ENCODE measurements at places on chromosomes 1 and 21. TPM values are rescaled to one million over a fixed set of nuclear protein-coding genes. Genes with fewer than 3 reads are reported as not detected.
A peak's percentile ranks its signal among the peaks of the same experiment; 100 is the strongest.

Gene TFF1
- total RNA-seq = not detected

Gene DUSP10
- total RNA-seq = 7.8 TPM

DNA sequence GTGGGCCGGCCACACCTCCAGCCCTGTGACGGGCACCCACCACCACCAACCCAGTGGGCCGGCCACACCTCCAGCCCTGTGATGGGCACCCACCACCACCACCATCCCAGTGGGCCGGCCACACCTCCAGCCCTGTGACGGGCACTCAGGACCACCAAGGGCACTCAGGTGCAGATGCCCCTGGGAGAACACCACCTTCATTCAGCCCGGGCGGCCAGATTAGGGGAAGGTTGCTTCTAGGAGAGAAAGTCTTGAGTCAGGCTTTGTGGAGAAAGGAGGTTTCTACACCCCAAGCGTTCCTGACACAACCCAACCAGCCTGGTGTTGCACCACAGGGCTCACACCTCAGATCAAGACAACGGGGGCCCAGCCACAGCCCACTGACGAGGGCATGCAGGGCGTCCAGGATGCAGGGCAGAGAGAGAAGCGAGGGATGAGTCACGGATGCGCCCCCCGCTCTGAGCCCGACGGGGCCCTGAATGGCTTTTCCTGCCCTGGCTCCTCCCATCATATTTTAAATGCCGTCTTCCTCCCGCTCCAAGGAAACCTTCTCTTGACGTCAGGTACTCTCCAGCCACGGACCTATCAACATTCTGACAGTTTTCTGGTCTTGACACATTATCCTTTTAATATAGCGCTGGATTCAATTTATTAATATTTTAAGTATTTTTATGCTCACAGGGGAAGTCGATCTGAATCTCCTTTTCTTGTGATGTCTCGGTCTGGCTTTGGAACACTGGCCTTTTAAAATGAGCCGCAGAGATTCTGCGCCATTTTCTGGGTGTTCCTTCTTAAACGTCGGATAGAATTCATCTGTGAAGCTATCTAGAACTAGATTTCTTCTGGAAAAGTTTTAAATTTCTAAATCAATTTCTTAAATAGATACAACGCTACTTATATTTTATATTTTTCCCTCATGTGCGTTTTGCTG lies 631 bp upstream of the SPATC1L start:
- peak overlapping the region; percentile 30 for H3K4me3 ChIP-seq
- DNase-seq = peak; percentile 89
- peaks cover 28% of the 10 kb centered on the region for H3K4me1 ChIP-seq
- no peaks in the 10 kb centered on the region for H3K27me3 ChIP-seq
- H3K27ac ChIP-seq = peak overlapping the region; percentile 41

DNA sequence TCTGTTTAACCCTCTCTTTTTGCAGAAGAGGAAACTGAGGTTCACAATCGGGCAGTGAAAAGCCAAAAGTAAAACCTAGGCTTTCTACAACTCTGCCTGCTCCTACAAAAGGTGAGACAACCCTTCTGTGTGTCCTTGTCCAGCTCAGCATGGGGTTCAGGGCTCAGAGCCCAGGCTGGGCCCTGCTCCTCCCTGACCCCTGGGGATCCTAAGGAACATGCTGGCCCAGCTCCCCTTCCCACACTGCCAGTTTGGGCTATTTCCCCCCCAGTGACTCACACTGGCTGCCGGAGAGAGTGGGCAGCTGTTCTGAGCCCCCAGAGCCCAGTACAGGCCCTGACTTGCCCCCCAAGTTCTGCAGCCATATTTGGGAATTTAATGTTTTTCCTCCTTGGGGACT lies 8.9 kb downstream of the FAM229A start:
- peak overlapping the region; percentile 97 for H3K27ac ChIP-seq
- H3K4me1 ChIP-seq = peaks cover 31% of the 10 kb centered on the region
- no peaks in the 10 kb centered on the region for H3K27me3 ChIP-seq
- DNase-seq = no peak

GRCh38 chr1:234206651-234207284 lies 166.5 kb upstream of the COA6 start:
- peaks cover under 1% of the 10 kb centered on the region for H3K27me3 ChIP-seq
- H3K36me3 ChIP-seq = no peaks in the 10 kb centered on the region
- peak; percentile 82 for DNase-seq
- H3K27ac ChIP-seq = no peak overlapping the region

GRCh38 chr1:226457307-226457712 lies 49.4 kb upstream of the PARP1 start:
- no peak overlapping the region for H3K4me3 ChIP-seq
- no peak for DNase-seq
- H3K4me1 ChIP-seq = no peaks in the 10 kb centered on the region
- no peaks in the 10 kb centered on the region for H3K36me3 ChIP-seq
- H3K27me3 ChIP-seq = no peaks in the 10 kb centered on the region
- H3K27ac ChIP-seq = no peak overlapping the region

Measured in adrenal gland (tissue), 19 donors.